Tibial nerve (tissue), 4 donors: ENCODE measurements at places on chromosomes 5 and 9. TPM values are rescaled to one million over a fixed set of nuclear protein-coding genes. Genes with fewer than 3 reads are reported as not detected.

GRCh38 chr5:89449392-89450148 is 566.6 kb upstream of the MEF2C start:
- DNase-seq: no peak
- H3K27me3 ChIP-seq: no peaks in the 10 kb centered on the region
- H3K4me1 ChIP-seq: no peaks in the 10 kb centered on the region
- no peak overlapping the region for H3K27ac ChIP-seq

- H3K27ac ChIP-seq: peak overlapping the region; percentile 47
- H3K4me3 ChIP-seq: no peak overlapping the region
- no peaks in the 10 kb centered on the region for H3K4me1 ChIP-seq
- peaks cover 9% of the 10 kb centered on the region for H3K36me3 ChIP-seq
- no peaks in the 10 kb centered on the region for H3K27me3 ChIP-seq
- DNase-seq: no peak
These were observed 12.6 kb downstream of the DNM1 start for GRCh38 chr9:128215491-128216409.

DNA sequence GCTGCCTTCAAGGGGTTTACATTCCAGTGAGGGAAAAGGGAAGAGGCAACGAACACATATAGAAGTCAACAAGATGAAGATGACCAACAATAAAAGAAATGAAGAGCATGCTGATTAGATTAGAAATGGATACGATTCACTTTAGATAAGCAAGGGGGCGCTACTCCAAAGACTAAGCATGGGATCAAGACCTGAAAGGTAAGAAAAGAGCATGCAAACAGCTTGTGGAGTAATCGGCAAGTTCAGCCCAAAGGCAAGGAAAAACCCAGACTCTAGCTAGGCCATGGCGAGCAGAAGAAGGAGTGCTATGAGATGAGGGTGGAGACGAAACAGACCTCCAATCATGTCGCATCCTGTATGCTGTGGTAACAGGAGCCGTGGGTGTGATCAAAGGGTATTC is 124.4 kb downstream of the FANCC start:
- no peak overlapping the region for H3K4me3 ChIP-seq
- H3K4me1 ChIP-seq: peaks cover 17% of the 10 kb centered on the region
- no peaks in the 10 kb centered on the region for H3K36me3 ChIP-seq
- H3K27me3 ChIP-seq: no peaks in the 10 kb centered on the region
- H3K27ac ChIP-seq: no peak overlapping the region

DNA sequence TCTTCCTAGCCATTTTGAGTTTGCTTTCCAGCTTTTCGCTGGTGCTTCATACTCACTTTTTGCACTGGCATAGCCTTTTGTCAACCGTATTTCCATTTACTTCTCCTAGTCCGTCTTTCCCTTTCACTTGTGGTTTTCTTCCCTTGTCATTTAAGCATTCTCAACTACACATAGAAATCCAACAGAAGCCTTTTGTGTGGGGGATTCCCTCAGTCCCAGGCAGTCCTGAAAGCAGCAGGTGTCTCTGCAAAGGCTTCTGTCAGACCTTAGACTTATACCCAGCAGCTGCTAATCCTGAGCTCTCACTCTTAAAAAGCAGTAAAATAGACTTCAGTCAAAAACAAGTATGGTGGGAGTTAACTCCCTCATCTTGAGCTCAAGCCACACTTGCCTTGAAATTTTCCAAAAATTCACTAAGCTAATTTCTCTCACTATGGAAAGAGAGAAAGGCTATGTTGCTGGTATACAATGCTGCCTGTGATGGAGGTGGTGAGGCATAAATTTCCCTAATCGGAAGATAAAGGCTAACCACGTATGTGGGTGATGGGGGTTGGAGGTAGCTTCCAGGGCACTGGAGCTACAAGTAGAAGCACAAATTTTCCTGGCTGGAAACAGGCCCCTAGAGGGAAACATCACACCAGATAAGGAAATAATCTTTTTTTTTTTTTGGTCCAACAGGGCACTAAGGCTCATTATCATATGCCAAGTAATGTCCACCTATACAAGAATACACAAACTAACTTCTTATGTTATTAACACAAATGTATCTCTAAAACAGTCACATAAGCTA is 34.8 kb upstream of the IFNK start:
- H3K4me3 ChIP-seq: no peak overlapping the region
- H3K27ac ChIP-seq: no peak overlapping the region
- no peaks in the 10 kb centered on the region for H3K36me3 ChIP-seq
- no peak for DNase-seq
- no peaks in the 10 kb centered on the region for H3K27me3 ChIP-seq

GRCh38 chr9:34862836-34863235 is 95.2 kb upstream of the PHF24 start:
- no peak for DNase-seq
- no peaks in the 10 kb centered on the region for H3K4me1 ChIP-seq
- H3K36me3 ChIP-seq: no peaks in the 10 kb centered on the region
- no peak overlapping the region for H3K27ac ChIP-seq

GRXCR2 gene
- not detected for total RNA-seq
